NAMALWA (cell line): ENCODE measurements at places on chromosomes 11 and 22.

GRCh38 chr22:38137876-38138687, 27.6 kb upstream of the BAIAP2L2 start:
- no peak for DNase-seq

DNA sequence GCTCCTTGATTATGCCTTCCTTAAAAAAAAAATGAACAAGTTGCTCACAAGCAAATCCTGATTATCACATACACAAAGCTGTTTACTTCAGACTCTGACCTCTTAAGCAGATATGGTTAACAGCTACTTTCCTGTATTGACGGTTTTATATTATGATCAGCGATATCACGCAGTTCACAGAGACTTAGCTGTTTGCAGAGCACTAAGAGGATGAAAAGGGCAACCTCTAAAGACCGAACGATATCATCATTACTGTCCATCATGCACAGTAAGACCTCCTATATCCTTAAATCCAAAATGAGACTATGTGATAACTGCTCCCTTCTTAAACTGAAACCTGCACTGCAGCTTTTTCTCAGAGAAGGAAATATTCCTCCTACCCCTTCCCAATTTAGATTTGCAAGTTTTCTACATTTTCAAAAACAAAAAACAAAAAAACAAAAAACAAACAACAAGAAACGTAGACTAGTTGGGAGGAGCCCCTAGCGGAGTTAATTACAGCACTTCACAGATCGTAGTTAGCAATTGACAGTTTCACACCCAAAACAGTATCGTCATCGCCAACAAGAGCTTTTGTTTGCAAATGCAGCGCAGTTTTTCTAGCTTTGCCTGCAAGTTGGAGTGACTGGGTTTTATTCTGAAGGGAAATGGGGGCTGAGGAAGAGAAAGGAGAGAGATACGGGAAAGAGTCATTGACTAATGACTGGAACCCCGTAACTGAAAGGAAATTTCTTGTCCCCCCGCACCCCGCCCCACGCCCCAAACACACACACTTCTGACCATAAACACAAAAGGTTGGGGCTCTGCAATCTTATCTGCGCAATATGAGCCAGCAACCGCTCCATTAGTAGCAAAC, 1.2 kb downstream of the DDX6 start:
- peak; percentile 72 for DNase-seq

DNA sequence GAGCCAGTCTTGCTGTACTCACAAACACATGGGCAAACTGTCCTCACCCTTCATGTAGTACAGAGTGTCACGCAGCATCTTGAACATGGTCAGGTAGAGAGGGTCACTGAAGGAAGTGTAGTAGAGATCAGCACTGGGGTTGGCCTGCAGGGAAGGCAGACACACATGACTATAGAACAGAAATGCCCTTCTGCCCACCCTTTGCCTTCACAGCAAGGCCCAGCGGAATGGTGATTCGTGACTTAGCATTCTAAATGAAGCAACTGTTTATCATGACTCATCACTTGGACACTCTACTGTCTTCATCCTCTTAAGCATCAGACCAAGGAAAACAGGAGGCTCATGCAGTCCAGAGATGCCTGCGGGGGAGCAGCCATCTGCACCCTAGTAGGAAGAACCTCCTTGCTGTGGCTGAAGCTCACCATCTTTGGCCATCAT, 33.4 kb downstream of the SERPIND1 start:
- DNase-seq: no peak

GRCh38 chr22:42979606-42980005, 35.3 kb downstream of the PACSIN2 start:
- DNase-seq: no peak

DNA sequence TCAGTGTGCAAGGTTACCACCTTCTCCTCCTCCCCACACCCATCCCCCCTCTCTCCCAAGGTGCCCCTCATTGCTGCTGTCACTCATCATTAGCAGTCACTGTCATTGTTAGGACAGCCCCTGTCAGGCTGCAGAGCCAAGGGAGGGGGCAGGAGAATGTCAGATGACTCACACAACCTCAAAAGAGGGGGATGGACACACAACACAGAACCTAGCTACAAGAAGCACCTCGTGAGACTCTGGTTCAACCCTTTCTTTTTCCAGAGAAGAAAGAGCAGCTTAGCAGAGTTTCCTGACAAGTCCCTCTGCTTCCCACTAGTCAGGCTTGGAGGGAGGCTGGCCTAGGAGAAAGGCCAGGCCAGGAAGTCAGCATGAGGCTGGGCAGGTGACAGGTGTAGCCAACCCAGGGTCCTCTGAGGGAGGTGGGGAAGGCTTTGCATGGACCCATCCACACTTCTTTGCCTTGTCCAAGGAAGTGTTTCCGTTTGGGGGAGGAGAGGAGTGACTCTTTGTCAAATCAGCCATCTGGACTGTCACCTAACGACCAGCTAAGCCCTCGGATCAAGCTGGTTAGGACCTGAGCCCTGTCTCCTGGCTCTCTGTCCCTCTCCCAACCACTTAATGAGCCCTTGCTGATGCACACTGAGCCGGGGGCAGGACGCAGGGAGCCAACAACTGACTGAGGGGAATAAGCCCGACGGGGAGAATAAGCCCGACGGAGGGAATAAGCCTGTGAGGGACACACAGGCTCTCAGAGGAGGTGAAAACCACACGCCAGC, 18.3 kb downstream of the ADORA2A start:
- no peak for DNase-seq

- no peak for DNase-seq
These were observed 16.5 kb upstream of the FXYD2 start for GRCh38 chr11:117840881-117841550.

GRCh38 chr11:413120-414081, 1.4 kb downstream of the SIGIRR start:
- peak; percentile 42 for DNase-seq

- no peak for DNase-seq
These were observed 30.0 kb downstream of the FSHB start for GRCh38 chr11:30260813-30261212.

- peak; percentile 30 for DNase-seq
These were observed 1.9 kb downstream of the REXO2 start for GRCh38 chr11:114440971-114441763.

- no peak for DNase-seq
These were observed 260.9 kb downstream of the DYNC2H1 start for GRCh38 chr11:103370076-103370475.

DNA sequence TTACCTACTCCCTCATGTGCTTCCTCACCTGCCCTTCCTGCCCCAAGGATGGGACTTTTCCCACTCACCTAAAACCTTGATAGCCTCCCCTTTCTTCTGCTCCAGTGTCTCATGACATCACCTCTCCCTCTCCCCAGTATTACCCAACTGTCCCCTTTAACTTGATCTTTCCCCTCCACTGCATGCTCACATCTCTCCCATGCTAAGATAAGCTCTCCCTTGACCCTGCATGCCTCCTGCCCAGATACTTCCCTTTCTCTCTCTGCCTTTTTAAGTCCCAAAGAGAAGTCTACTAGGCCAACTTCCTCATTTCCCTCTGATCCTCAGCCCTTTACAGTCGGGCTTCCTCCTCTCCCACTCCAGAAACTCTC, 14.8 kb downstream of the CD3E start:
- DNase-seq: no peak

DNA sequence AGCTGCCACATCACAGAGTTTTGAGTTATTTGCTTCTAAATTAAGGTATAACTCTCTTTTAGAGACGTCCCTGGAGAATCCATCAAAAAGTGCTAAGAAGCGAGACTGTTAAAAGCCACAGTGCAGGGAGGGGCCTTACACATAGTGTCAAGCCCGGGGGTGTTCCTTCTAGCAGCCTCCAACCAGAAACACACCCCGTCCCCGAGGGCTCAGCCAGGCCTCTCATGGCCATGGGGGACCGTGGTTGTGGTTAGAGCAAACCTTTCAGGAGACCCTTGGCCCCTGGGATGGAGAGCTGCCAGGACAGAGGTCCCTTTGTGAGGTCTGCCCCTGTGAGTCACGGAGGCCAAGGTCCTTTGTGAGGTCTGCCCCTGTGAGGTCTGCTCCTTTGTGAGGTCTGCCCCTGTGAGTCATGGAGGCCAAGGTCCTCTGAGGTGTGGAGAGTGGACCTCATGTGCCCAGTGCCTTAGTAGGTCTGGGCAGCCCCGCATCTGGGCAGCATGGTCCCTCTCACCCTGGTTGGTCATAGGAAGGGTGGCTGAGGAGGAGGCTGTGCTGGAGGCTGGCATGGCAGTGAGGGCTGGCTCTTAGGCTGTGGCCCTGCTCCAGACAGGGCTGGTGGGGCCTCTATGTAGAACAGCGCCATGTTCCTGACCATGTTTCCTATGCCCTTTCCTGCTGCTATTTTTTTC, 5.4 kb downstream of the GNAZ start:
- no peak for DNase-seq

- no peak for DNase-seq
These were observed 44.8 kb downstream of the TENM4 start for GRCh38 chr11:79396001-79396400.

DNA sequence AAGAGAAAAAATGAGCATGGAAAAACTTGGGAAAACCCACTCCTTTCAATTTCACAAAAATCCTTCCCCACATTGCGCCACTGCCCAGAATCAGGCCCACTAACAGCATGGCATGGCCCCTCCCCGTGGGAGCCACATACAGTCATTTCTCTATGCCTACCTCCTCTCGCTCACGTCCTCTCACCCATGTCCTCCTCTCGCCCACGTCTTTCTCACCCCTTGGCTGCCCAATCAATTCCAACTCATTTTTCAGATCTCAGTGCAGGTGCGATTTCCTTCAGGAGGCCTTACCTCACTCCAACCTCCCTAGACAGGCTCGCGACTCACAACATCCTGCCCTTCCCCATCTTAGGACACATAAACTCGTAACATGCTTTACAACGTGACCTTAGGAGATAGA, 229.2 kb downstream of the CADM1 start:
- no peak for DNase-seq

- peak; percentile 13 for DNase-seq
These were observed 3.9 kb upstream of the RAB39A start for GRCh38 chr11:107924306-107924705.

GRCh38 chr11:131978351-131978750, 607.9 kb downstream of the NTM start:
- no peak for DNase-seq
